ENCODE measurements at places on chromosomes 2 and 18. TPM values are rescaled to one million over a fixed set of nuclear protein-coding genes. Genes with fewer than 3 reads are reported as not detected.

CCNT2 gene
- total RNA-seq: 91.3 TPM

COL6A3 gene
- total RNA-seq: 0.52 TPM

STAT4 gene
- total RNA-seq: 163 TPM

BARD1 gene
- total RNA-seq: 24.1 TPM

MYO3B gene
- total RNA-seq: 0.21 TPM

FIGN gene
- total RNA-seq: not detected

SERPINB12 gene
- total RNA-seq: not detected

BIN1 gene
- total RNA-seq: 43.9 TPM

ANTXR1 gene
- total RNA-seq: under 0.01 TPM

ASPRV1 gene
- total RNA-seq: 0.84 TPM

ANKRD53 gene
- 0.10 TPM for total RNA-seq

M1AP gene
- 0.31 TPM for total RNA-seq

SERPINB4 gene
- not detected for total RNA-seq

SESTD1 gene
- 20.1 TPM for total RNA-seq

PDE11A gene
- total RNA-seq: under 0.01 TPM

PLB1 gene
- total RNA-seq: 9.2 TPM

UCN gene
- total RNA-seq: not detected

HOXD11 gene
- total RNA-seq: not detected

KHK gene
- 0.52 TPM for total RNA-seq

DSG4 gene
- total RNA-seq: not detected

GAL3ST2 gene
- 2.5 TPM for total RNA-seq

UGT1A4 gene
- not detected for total RNA-seq

MPHOSPH10 gene
- total RNA-seq: 21.1 TPM

SYT4 gene
- under 0.01 TPM for total RNA-seq

IL1B gene
- total RNA-seq: 3,994 TPM

PAX8 gene
- total RNA-seq: 0.31 TPM

GTF2A1L gene
- total RNA-seq: not detected

UPP2 gene
- not detected for total RNA-seq

SCYGR5 gene
- total RNA-seq: not detected

RGPD4 gene
- total RNA-seq: 0.10 TPM

ABCG5 gene
- total RNA-seq: not detected

TEKT4 gene
- not detected for total RNA-seq

ATP6V1B1 gene
- total RNA-seq: not detected

RNU2-63P gene
- total RNA-seq: not detected

HOXD9 gene
- not detected for total RNA-seq

LRRC30 gene
- not detected for total RNA-seq

STARD7 gene
- total RNA-seq: 96.8 TPM

TUBA3E gene
- total RNA-seq: not detected

DLX1 gene
- total RNA-seq: not detected

CIB4 gene
- not detected for total RNA-seq

TCF23 gene
- total RNA-seq: not detected

LYG1 gene
- total RNA-seq: 0.52 TPM

MC4R gene
- total RNA-seq: not detected

FEV gene
- total RNA-seq: not detected

KATNAL2 gene
- 0.42 TPM for total RNA-seq

CFAP65 gene
- 0.10 TPM for total RNA-seq

All from mononuclear cell (primary cell).